ENCODE measurements at places on chromosomes 3 and 15. TPM values are rescaled to one million over a fixed set of nuclear protein-coding genes. Genes with fewer than 3 reads are reported as not detected.

Gene ITGA11
- total RNA-seq = 23.1 TPM

Gene HIGD2B
- total RNA-seq = not detected

Gene NR1D2
- total RNA-seq = 31.5 TPM

Gene PHLDB2
- total RNA-seq = 135 TPM

Gene TCTA
- total RNA-seq = 20.8 TPM

Gene MED12L
- 0.60 TPM for total RNA-seq

Gene CKMT1A
- not detected for total RNA-seq

DNA sequence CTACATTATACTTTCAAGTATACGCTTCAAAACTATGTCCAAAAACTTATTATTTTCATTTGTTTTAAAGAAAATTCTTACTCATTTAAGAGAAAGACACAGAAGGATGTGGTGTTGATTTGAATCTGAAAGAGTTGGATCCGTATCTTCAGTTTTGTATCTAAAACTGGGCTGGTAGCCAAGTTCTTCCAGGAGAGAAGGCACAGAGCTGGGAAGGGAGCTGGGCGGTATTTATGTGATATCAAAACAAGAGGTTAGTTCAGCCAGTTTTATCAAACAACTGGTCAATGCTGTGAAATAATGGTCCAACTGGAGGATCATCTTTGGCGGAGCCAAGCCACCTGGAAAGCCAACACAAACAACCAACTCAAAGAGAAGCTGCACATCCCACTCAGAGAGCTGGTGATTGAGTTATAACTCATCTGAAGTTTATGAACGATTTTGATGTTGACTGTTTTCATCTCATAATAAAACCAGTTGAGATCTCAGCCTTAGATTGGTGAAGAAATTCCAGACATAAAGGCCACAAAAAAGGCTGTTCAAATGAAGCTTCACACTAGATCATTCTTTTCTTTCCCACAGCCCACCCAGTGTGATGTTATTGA is 489.6 kb upstream of the RASGRP1 start:
- DNase-seq = no peak

DNA sequence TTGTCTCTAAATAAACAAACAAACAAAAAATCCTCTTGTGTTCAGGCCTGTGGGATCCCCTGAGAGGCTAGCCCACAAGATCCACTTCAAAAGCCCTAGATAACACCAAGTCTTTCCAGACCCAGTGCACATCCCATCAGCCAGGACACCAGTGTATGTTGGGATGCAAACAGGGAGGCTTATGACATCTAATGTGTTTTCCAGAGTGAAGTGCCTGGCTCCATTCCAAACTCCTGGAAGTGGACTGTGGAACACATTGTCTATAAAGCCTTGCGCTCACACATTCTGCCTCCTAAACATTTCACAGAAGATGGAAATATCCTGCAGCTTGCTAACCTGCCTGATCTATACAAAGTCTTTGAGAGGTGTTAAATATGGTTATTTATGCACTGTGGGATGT is 57.0 kb downstream of the MLH1 start:
- no peak for DNase-seq

- DNase-seq = no peak
Measured at GRCh38 chr3:73401616-73402279, 223.0 kb downstream of the PDZRN3 start.

GRCh38 chr15:52180851-52181450 is 10.2 kb downstream of the GNB5 start:
- DNase-seq = no peak

DNA sequence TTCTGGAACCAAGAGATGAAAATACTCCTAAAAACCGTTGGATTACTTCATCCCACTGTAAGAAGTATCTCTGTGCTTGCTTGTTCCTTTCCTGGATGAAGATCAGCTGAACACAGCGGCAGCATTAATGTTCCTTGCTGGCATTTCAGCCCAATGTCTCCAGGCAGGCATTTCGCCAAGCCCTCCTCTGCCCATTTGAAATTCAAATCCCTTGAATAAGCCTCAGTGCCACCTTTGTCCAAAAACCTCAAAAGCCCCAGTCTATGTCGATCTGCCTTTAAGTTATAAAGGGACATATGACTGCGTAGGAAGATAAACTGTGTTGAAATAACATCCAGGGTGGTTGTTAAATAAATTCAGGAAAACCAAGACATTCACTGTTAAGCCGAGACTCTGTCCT is 156.8 kb upstream of the PDZRN3 start:
- no peak for DNase-seq

- DNase-seq = no peak
Measured at GRCh38 chr3:187296058-187296457, 4.5 kb upstream of the MASP1 start.

- no peak for DNase-seq
Measured at GRCh38 chr15:37101980-37102304, 1.6 kb upstream of the MEIS2 start.

GRCh38 chr15:63030101-63030551 is 12.4 kb upstream of the TPM1 start:
- no peak for DNase-seq

GRCh38 chr3:110352841-110353604 is 718.6 kb upstream of the NECTIN3 start:
- no peak for DNase-seq

DNA sequence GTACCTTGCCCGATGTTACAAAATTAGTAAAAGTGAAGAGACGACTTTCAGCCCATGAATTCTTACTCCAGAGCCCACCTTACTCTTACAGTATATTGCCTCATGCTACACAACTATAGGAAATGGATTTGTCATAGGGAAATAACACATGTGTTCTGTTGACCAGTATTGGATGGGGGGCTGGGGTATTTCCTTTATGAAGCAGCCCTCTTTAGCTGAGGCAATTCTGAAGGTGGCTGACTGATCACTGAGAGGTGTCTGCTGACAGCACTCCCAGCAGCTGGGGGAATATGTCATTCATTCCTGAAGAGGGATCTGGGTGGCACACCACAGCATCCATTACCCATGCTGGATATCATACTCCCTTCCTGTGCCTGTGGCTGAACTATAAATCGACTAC is 6.4 kb upstream of the GOLM2 start:
- DNase-seq = no peak

GRCh38 chr3:105555206-105555605 is 188.5 kb downstream of the ALCAM start:
- no peak for DNase-seq

GRCh38 chr3:11570789-11571495 is 72.8 kb downstream of the VGLL4 start:
- DNase-seq = no peak

- peak; percentile 90 for DNase-seq
Measured at GRCh38 chr3:186930143-186930640, at the start of gene ST6GAL1. TSS of gene ST6GAL1 (plus strand) at chr3:186930526. CDS start at chr3:187042704, 112,178 bp downstream.

DNA sequence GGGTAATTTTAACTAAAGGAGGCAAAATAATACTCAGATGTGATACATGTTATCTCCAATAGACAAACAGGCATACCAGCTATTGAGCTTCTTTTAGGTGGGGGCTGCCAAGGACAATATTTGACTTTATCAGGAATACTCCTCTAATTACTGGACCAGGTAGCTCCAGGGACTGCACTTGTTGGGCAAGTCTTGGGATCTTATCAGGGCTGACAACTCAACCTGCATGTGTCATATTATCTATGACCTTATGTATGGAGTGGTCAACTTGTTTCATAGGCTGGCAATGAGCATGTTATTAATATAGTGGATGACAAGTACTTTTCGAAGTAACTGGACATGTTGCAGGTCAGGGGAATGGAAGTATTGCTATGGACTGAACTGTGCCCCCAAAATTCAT is 15.0 kb upstream of the ZNF445 start:
- DNase-seq = no peak

DNA sequence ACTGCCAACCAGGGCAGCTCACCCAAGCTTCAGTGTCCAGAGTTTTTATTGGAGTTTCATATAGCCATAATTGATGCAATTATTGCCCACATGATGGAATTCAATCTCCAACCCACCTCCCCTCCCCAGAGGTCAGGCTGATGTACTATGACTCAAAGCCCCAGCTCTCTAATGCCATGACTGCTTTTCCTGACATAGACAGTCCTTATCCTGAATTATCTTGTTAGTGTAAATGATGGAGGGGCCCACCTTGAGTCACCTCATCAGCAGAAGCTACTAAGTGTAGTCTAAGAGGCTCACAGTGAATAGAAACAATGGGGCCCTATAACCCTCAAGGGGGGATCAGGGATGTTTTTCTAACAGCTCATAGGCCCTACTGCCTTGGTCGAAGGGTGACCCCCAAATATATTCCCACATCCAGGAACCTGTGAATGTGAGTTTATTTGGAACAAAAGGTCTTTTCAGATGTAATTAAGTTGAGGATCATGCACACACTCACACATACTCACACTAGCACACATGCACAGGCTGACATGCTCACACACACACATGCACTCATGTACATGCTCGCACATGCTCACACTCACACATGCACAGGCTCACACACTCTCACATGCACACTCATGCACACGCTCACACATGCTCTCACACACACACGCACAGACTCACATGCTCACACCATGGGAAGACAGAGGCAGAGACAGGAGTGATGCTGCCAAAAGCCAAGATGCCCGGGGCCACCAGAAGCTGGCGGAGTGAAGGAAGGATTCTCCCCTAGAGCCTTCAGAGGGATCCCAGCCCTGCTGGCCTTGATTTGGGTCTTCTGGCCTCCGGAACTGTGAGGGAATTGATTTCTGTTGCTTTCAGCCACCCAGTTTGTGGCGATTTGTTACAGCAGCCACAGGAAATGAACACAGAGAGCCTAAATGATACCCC is 131.2 kb upstream of the SMAD3 start:
- DNase-seq = peak; percentile 17

DNA sequence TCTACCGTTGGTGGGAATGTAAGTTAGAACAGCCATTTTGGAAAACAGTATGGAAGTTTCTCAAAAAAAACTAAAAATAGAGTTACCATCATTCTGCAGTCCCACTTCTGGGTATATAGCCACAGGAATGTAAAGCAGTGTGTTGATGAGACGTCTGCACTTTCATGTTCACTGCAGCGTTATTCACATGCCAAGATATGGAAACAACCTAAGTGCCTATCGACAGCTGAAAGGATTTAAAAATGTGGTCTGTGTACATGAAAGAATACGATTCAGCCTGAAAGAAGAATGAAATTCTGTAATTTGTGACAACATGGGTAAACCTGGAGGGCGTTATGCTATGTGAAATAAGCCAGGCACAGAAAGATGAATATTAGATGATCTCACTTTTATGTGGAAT is 157.7 kb downstream of the THSD4 start:
- no peak for DNase-seq

GRCh38 chr15:67189326-67190051 is 65.0 kb downstream of the AAGAB start:
- DNase-seq = peak; percentile 97

DNA sequence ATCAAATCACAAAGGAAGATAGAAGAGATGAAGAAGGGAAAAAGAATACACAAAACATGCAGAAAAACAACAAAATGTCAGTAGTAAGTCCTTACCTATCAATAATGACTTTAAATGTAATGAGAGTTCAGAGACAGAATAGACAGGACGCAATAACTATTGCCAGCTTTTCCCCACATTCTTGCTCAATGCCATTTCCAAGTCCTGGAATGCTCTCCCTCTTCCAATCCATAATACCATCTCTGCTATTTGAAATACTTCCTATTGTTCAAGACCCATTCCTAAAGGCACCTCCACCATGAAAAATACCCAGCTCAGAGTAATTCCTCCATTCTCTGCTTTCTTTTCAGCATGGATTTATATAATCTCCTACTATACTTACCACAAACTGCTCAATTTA is 33.4 kb downstream of the CCDC54 start:
- DNase-seq = no peak

DNA sequence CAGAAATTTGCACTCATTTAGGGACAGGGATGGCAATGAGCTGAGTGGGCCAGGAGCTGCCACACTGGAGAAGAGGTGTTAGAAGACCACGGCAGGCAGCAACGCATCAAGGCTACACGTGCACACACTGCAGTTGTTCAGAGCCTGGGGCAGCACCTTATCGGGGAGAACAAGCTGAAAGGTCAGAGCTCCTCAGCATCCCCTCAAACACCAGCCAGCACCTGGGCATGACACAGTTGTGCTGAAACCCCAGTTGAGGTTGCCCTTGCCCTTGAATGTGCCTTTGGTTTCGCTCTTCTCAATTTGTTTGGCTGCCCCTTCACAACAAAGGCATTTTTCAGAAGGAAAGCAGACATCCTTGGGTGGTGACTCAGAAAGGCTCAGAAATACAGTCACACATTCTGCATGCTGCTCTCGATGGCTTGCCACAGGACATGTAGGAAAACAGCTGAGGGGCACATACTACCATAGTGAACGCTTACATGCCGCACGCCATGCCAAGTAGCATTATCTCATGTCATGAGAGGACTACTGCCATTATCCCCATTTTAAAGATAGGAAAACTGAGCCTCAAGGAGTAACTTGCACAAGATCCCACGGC is 57.6 kb downstream of the ST8SIA2 start:
- no peak for DNase-seq

- DNase-seq = no peak
Measured at GRCh38 chr3:25679166-25679565, 14.5 kb upstream of the TOP2B start.

- no peak for DNase-seq
Measured at GRCh38 chr15:39269821-39270220, 311.1 kb upstream of the THBS1 start.

- no peak for DNase-seq
Measured at GRCh38 chr15:55683376-55683775, 59.6 kb downstream of the PRTG start.

DNA sequence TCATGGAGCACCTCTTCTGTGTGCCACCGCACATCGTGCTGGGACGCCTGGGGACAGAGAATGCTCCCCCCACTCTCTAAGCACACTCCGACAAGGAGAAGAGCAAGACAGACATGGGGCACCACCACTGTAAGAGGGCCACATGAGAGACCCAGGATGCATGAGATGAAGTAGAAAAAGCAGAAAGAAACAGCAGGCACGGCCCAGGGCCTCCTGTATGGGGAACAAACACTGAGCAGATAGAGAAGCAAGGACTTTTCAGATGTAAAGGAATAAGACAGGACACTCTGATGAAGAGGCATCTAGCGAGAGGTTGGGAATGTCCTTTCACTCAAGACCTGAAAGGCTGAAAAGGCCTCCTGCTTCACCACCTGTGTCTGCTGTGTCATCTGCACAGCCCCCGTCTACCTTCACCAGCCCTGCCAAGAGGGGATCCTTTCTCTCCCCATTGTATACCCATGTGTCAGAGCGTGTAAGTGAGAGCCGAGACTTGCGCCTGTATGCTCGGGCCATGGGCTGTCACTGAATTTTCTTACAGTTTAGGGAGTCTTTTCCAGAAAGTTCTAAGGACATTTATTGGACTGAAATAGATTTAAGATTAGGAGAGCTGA is 125.6 kb downstream of the LRRK1 start:
- DNase-seq = peak; percentile 32

GRCh38 chr15:63392361-63393009 is 10.8 kb upstream of the CA12 start:
- no peak for DNase-seq
